Activated CD8-positive, alpha-beta memory T cell treated with anti-CD3 and anti-CD28 coated beads for 24 hours (primary cell): ENCODE measurements at places on chromosomes 4 and X.

GRCh38 chr4:188190461-188190860, 51.2 kb downstream of the TRIML1 start:
- no peak for DNase-seq

DNA sequence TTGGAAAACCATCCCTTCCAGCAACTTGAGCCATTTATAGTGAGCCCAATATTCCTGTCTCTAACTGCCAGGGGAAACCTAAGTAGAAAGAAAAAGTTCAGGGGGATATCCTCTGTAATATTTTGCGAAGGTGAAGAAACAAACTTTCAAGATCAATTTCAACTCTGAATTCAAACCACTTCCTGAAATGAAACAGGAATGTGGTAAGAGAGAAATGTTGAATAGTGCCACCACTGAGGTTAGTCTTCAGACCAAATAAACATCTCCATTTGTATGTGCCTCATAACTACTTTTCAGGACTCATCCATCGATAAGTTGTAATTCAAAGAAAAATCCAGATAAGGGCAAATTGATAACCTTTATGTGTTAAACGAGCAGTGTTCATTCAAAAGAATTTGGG, 128.7 kb downstream of the GABRB1 start:
- no peak for DNase-seq

DNA sequence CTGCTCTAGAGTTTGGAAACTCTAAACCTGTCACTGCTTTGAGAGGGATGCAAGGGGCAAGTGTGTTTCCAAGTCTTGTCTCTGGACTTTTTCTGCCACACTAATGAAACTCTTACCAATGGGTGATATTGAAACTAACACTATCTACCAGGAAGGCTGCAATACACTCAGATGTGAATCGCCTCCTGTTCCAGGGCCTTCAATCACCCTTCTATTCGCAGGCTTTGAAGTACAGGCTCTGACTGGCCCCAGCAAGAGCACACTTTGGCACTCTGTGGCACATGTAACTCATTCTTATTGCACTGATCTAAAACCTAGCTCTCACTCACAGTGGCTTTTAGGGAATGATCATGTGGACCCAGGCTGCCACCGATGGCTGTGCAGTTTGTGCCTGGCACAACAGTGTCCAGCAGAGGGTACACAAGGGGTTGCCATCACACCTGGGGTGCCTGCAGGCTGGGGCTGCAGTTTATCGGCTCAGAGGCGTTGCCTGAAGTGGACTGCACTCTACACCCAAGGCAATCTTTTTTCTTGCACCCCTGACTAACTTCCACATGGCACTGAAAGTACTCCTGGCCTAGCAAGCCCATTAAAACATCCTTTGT, 210.8 kb downstream of the MGST2 start:
- no peak for DNase-seq

DNA sequence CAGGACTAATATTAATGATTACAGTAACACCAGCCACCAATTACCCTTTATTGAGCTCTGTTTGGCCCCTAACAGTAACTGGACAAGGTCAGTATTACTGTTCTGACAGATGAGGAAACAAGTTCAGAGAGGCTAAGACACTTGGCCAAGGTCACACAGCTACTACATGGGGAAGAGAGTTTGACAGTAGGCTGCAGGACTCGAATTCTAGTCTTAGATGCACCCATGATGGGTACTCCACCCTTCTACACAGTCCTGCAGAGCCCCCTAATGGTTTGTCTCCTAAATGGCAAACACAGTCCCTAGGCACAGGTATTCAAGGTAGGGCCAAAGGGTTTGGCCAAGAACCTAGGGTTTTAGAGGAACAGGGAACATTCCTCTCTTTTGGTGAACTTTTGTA, 93.9 kb downstream of the NSUN7 start:
- DNase-seq: no peak

DNA sequence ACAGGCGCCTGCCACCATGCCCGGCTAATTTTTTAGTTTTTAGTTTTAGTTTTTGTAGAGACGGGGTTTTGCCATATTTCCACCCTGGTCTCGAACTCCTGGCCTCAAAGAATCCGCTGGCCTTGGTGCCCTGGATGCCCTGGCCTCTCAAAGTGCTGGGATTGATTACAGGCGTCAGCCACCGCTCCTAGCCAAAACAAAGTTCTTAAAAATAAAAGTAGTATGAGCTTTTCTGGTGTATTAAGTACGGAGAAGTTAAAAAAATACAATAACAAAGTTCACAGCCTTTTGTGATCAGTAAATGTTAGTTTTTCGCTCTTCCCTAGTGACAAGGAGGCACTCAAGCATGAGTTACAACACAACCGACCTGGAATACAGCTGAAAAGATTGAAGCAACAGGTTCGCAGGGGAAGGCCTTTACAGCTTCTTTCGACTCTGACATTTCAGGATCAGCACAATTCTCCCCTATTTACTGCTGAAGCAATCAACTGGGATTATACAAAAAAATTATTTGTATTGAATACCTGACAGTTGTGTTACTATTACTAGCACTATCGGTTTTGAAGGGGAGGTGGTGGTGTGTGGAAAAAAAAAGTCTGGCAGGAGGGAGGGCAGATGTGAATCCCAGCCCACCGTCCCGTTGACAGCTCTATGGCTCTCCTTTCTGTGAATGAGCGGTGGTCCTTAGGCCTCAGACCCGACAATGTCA, 893 bp upstream of the METAP1 start:
- no peak for DNase-seq
